ENCODE measurements at places on chromosomes 4 and X.
A peak's percentile ranks its signal among the peaks of the same experiment; 100 is the strongest.

DNA sequence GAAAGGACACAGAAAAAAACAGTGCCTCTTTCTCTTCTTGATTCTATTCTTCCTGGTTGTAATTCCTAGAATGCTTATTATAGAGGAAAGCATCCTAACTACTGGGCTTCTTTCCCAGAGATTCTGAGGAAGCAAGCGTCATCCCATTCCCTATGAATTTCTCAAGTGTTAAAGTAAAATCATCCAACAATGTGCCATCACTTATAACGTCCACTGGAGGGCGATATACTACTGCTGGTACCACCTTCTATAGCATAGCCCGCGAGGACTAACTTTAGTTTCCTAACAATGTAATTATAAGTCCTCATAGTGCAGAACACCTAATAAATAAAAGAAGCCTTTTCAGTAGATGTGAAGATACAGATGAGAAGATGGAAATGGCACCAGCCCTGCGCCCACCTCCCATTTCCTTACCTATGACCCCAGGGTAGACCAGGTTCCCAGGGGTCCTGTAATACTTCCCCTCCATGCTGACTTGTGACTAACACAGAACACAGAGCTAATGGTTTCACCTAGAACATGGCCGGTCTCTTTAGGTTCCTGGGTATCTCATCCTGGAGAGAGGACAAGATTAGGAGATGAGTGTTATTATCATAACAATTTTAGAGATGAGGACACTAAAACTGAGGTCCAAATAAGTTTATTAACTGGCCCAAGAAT, 4.2 kb downstream of the CENPVL3 start:
- DNase-seq = peak; percentile 27

DNA sequence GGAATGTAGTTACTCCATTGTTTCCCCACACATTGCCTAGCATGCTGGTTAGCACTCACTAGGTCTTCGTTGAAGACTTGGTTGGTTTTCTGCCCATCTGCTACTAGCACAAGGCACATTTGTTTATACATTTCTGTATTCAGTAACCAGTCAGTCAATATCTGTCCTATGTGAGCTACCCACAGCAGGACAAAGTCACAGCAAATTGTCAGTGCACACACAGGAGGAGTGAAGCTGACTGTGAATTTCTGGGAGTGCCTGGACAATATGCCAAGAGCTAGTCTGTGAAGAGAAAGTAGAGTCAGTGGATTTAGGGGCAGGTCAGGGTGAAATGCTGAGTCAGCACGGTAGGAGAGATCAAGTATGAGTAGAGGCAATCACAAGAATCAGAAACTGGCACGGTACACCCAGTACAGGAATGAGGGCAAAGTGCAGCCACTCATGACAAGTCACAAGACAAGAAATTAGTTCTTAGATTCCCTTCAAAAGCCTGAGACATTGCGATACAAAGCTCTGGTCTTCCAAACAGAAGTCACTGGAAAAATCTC, 1049.8 kb upstream of the POU3F4 start:
- DNase-seq = no peak

DNA sequence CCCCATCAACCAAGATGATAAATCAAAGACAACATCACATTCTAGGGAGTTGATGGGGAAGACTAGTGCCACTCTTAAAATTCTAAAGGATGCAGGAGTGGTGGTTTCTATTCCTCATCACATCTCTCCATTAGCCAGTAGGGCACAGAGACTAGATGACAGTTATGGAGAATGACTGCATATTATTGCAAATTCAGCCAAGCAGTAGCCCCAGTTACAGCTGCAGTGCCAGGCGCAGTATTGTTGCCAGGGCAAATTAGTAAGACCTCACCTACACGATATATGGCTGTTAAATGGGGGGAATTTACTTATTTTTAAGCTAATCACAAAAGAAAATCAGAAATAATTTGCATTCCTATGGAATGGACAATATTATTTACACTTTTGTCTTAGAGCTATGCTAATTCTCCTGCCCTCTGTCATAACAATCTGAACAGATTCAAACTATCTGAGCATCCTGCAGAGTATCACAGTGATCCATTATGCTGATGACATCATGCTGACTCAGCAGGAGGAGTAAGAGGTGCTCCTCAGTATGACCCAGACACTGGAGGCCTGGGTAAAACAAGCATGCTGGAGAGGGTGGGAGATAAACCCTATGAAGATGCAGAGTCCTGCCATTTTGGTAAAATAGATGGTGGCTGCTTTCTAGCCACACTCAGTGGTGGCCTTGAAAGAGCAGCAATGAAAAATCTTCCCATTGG, 24.7 kb downstream of the ETNPPL start:
- DNase-seq = no peak

- no peak for DNase-seq
Measured at GRCh38 chr4:73432169-73433000, 3.6 kb upstream of the AFP start.

GRCh38 chr4:80069108-80069836, 3.8 kb downstream of the ANTXR2 start:
- peak; percentile 64 for DNase-seq

GRCh38 chrX:23745786-23746185, 2.7 kb upstream of the ACOT9 start:
- no peak for DNase-seq

DNA sequence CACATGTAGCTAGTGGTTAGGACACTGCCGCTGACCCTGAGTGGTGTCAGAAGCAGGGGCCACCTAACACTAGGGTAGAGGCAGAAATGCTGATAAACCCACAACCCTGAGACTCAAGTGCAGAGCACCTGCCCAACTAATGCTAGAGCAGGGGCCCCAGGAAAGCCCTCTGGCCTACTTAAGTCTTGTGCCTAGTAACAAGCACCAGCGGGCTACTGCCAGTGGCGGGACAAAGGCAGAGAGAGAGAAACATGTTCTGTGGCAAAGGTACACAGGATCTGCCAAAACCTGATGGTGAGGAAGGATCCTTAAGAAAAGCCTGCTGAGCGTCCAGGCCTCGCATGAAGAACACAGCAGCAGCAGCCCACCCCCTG, 172.4 kb downstream of the PRDM5 start:
- DNase-seq = no peak

- DNase-seq = no peak
Measured at GRCh38 chr4:5784960-5785611, 74.1 kb downstream of the EVC start.
